Central memory CD8-positive, alpha-beta T cell (primary cell): ENCODE measurements at places on chromosomes 16 and 17.

GRCh38 chr17:61442878-61443474, 9.2 kb upstream of the TBX4 start:
- H3K4me1 ChIP-seq = no peaks in the 10 kb centered on the region
- H3K27ac ChIP-seq = no peak overlapping the region
- no peak overlapping the region for H3K4me3 ChIP-seq
- DNase-seq = no peak

- no peaks in the 10 kb centered on the region for H3K4me1 ChIP-seq
- DNase-seq = no peak
- peaks cover 42% of the 10 kb centered on the region for H3K36me3 ChIP-seq
- H3K4me3 ChIP-seq = no peak overlapping the region
- peak overlapping the region; percentile 2 for H3K27ac ChIP-seq
Observed at GRCh38 chr16:74447578-74447977, 26.3 kb upstream of the CLEC18B start.

DNA sequence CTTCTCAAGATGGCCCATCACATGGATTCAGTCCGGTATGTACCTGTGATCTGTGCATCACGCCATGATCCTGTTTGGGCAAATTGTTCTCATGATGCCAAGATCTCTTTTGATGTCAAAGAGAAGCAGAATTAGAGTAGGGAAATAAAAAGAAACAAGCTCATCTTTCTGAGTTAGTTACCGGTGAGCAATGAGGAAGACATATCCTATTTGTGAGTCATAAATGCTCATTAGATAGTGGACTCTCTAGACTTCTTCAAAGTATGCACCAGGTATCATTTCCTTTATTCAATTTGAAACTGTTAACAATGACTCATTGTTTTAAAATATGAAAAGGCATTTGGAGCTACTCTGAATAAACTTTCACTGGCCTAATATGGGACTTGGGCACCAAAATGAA, 8.0 kb upstream of the KRTAP4-12 start:
- no peak overlapping the region for H3K4me3 ChIP-seq
- DNase-seq = no peak
- H3K27me3 ChIP-seq = no peaks in the 10 kb centered on the region
- no peaks in the 10 kb centered on the region for H3K36me3 ChIP-seq
- H3K4me1 ChIP-seq = peaks cover 36% of the 10 kb centered on the region

DNA sequence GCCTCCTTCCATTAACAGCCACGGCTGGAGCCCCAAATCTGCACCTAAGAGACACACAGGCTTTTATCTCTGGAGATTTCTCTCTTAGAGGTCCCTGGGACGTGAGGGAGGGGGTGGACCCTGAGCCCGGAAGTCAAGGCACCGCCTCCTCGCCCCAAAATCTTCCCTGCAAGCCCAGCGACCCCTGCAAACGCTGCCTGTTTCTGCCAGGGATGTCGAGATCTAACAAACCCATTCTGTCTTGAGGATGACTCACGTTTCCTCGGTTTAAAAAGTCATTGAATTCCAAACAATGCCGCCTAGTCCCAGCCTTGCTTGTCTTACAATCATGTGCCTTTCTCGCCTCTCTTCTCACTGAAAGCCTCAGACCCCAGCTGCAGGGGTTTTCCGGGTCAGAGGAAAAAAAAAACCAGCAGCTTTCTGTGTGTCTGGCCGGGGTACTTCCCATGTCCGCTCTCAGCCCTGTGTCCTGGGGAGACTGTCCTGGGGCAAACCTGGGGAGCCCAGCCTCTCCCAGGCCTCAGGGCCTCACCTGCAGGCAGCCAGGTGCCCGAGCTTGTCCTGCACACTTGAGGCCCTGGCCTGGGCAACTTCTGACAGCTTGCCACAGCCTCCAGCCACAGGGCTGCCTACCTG, 15.4 kb downstream of the ARL2BP start:
- H3K27ac ChIP-seq = peak overlapping the region; percentile 27
- H3K36me3 ChIP-seq = peaks cover 4% of the 10 kb centered on the region
- H3K27me3 ChIP-seq = no peaks in the 10 kb centered on the region

DNA sequence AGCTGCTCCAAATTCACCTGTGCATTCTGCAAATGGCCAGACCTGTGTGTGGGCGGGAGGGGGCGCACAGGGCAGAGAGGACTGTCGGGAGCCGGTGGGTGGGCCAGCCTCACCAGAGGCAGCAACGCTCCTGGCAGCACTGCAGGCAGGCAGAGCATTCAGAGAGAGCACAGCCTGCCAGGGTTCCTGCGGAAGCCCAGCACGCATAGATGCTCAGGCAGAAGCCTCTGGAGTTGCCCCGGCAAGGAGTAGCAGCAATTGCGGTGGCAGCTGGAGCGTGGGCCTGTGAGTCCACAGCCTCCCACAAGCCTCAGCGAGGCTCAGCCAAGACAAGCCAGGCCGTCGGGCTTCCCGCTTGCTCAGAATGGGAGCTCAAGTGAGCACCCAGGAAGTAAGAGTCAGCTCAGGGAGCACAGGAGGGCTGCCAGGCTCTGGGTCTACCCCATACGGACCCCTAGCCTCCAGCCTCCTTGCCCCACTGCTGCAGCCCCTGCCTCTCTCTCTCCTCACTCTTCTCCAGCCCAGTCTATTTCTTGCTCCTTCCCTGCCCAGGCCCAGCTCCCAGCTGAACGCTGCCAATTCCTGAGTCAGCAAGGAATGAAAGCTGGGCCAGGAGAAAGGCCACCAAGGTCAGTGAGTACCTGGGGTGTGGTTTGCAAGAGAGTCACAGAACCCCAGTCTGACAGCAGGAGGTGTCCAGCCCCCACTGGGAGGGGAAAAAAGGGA, 9.6 kb downstream of the EMC6 start:
- DNase-seq = no peak
- no peak overlapping the region for H3K27ac ChIP-seq
- H3K36me3 ChIP-seq = peaks cover 5% of the 10 kb centered on the region
- H3K4me1 ChIP-seq = peaks cover 9% of the 10 kb centered on the region
- no peaks in the 10 kb centered on the region for H3K27me3 ChIP-seq
- H3K4me3 ChIP-seq = no peak overlapping the region

DNA sequence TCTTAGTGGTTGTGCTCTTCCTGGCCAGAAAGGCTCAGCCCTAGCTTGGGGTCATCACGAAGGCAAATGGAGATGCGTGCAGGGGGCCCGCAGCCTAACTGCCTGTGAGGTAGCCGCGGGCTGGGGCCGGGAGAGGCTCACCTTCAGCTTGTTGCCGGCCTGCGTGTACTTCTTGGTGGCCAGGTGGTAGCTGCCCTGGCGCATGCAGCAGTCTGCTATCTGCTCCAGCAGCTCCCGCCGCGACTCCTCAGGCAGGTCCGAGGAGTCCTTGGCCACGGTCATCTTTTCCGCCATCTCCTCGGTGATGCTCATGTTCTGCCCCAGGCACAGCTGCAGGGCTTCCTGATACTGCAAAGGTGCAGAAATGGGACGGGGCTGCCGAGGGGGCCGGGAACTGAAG, 13.0 kb upstream of the TMEM204 start:
- H3K36me3 ChIP-seq = peaks cover 3% of the 10 kb centered on the region
- no peaks in the 10 kb centered on the region for H3K4me1 ChIP-seq
- DNase-seq = no peak
- no peak overlapping the region for H3K4me3 ChIP-seq
- no peak overlapping the region for H3K27ac ChIP-seq

- DNase-seq = no peak
- no peak overlapping the region for H3K27ac ChIP-seq
- no peaks in the 10 kb centered on the region for H3K36me3 ChIP-seq
- no peaks in the 10 kb centered on the region for H3K4me1 ChIP-seq
- no peak overlapping the region for H3K4me3 ChIP-seq
Observed at GRCh38 chr17:79420318-79421243, 190.3 kb downstream of the RBFOX3 start.

- H3K4me3 ChIP-seq = no peak overlapping the region
- peaks cover 75% of the 10 kb centered on the region for H3K27me3 ChIP-seq
- no peaks in the 10 kb centered on the region for H3K36me3 ChIP-seq
- DNase-seq = no peak
- H3K27ac ChIP-seq = no peak overlapping the region
Observed at GRCh38 chr17:6107791-6108190, 37.6 kb downstream of the WSCD1 start.

- no peak overlapping the region for H3K27ac ChIP-seq
- DNase-seq = no peak
- H3K4me1 ChIP-seq = peaks cover 21% of the 10 kb centered on the region
- peaks cover 12% of the 10 kb centered on the region for H3K36me3 ChIP-seq
- H3K4me3 ChIP-seq = no peak overlapping the region
Observed at GRCh38 chr17:2243953-2244352, 59.6 kb downstream of the SMG6 start.

GRCh38 chr17:9522074-9522473, 53.5 kb downstream of the STX8 start:
- DNase-seq = no peak
- peaks cover 2% of the 10 kb centered on the region for H3K36me3 ChIP-seq
- H3K4me1 ChIP-seq = peaks cover 25% of the 10 kb centered on the region
- no peak overlapping the region for H3K4me3 ChIP-seq
- no peaks in the 10 kb centered on the region for H3K27me3 ChIP-seq

DNA sequence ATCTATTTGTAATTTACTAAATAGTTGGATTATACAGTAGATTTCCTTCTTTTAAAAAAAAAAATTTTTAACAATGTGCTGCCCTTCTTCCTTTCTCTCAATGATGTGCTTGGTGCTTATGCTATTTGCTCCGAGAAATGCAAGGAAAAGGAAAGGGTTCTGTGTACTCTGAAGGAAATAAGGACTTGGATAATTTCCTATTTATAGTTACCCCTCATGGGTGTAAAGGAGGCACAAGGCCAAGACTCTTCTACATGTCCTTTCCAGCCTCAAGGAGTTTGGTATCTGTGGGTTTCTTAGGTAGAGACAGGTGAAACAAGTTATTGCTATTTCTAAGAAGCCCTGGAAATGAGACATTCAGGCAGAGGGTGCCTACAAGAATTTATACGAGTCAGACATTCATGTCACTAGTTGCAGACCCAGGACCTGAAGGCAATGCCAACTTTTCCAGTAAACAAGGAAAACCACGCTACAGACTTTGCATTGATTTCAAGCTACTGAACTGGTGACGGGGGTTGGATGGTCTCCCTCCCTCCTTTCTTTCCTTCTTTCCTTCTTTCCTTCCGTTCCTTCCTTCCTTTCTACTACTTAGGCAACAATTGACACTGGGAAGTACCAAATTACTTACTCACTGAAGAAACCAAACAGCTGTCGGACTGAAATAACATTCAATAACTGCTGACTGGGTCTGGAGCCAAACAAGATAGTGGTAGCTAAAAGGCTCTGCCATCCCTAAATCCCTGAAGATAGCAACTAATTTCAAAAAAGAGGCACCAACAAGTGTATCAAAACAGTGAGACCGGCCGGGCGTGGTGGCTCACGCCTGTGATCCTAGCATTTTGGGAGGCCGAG, 33.8 kb upstream of the GHDC start:
- peaks cover 10% of the 10 kb centered on the region for H3K4me1 ChIP-seq
- H3K27ac ChIP-seq = no peak overlapping the region
- no peak overlapping the region for H3K4me3 ChIP-seq
- DNase-seq = no peak

DNA sequence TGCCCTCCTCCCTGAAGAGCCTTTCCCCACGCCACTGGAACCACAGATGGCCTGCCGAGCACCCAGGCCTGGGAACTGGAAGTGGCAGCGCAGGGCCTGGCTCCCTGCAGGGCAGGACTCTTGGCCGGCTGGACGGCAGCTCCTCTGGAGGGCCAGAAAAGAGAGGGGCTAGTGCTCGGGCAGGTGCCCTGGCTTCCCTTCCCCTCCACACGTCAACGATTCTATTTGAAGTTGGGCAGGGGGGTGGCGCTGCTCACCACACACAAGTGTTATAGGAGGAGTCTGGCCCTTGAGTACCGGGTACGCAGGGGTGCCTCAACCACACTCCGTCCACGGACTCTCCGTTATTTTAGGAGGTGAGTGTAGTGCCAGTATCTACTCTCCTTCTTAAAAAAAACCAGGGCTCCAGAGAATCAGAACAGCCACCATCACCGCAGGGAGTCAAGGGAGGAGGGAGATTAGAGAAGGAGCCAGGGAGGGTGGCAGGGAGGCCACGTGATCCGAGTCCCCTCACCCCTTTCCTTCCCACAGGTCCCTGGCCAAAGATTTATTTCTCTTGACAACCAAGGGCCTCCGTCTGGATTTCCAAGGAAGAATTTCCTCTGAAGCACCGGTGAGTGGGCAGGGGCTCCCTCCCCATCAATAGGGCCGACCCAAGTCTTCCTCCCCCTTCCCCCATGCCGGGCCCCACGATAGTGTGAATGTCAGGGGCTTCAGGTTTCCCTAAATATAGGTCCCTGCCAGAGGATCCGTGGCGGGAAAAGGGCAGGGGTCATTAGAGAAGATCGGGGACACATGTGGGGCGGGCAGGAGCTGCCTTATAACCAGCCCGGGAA, 1.4 kb upstream of the ALDOA start:
- H3K36me3 ChIP-seq = peaks cover 40% of the 10 kb centered on the region
- H3K27me3 ChIP-seq = no peaks in the 10 kb centered on the region
- DNase-seq = peak; percentile 35
- peak overlapping the region; percentile 96 for H3K4me3 ChIP-seq

DNA sequence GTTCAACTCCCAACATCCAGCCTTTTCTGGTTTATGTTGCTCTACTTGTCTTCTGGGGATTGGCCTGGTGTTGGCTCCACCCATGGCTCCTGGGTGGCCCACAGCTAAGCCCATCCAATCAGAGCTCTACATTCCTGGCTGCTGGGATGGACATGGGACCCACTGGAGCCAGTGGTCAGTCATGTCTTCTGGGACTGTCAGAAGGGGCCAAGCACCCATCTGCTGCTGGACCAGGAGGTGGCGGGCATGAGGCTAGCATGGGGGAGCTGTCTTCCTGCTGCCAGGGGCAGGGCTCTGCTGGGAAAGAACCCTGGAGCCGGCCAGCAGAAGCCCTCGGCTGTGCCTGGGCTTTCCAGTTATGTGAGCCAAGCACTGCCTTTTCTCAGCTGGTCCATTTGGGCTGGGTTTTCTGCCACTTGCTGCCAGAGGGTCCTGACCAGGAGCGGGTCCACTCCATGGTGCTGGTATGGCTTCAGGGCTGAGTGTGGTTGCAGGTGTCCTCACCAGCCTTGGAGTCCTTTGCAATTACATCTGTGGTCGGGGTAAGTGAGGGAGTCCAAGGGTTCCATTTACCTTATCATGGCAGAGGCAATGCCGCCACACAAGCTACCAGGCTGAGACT, 17.4 kb upstream of the ZNF469 start:
- peaks cover 16% of the 10 kb centered on the region for H3K27me3 ChIP-seq
- H3K27ac ChIP-seq = no peak overlapping the region
- H3K36me3 ChIP-seq = no peaks in the 10 kb centered on the region
- no peak for DNase-seq
- H3K4me1 ChIP-seq = no peaks in the 10 kb centered on the region

DNA sequence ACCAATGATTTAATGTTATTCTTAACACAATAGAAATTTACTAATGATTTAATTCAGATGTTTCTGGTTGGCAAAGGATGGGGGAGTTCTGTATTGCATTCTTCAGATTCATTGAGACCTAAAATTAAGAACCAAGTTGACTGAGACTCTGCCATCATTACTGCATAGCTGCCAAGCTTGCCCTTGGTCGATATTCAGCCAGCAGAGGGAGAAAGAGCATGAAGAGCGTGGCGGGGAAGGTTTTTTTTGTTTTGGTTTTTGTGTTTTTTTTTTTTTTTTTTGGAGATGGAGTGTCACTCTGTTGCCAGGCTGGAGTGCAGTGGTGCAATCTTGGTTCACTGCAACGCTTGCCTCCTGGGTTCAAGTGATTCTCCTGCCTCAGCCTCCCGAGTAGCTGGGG, 659.4 kb upstream of the EEF2KMT start:
- H3K4me1 ChIP-seq = no peaks in the 10 kb centered on the region
- H3K36me3 ChIP-seq = no peaks in the 10 kb centered on the region
- no peak overlapping the region for H3K27ac ChIP-seq
- H3K4me3 ChIP-seq = no peak overlapping the region
- no peaks in the 10 kb centered on the region for H3K27me3 ChIP-seq

- peaks cover 23% of the 10 kb centered on the region for H3K27me3 ChIP-seq
- no peak overlapping the region for H3K4me3 ChIP-seq
- H3K4me1 ChIP-seq = no peaks in the 10 kb centered on the region
- H3K27ac ChIP-seq = no peak overlapping the region
Observed at GRCh38 chr17:14448818-14449217, 147.9 kb downstream of the HS3ST3B1 start.
